ENCODE measurements at places on chromosomes 1 and 21.
A peak's percentile ranks its signal among the peaks of the same experiment; 100 is the strongest.

GRCh38 chr1:221910222-221910621, 168.3 kb upstream of the DUSP10 start:
- no peak for DNase-seq

DNA sequence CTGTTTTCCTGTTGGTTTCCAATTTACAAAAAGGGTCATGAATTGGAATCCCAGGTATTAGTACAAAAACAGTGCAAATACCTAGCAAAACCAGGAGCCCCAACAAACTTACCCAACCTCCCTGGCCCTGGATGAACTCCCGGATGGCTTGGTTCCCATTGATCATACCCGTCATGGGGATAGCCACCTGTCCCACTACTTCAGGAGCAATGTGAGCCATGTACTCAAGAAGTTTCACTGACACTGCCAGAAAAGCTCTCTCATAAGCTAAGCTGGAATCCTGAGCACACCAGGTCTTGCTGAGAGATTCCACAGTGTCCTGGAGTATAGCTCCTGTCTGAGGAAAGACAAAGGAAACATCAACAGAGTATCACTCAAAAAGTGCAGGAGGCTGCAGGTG, 5.7 kb downstream of the BCL2L15 start:
- no peak for DNase-seq

DNA sequence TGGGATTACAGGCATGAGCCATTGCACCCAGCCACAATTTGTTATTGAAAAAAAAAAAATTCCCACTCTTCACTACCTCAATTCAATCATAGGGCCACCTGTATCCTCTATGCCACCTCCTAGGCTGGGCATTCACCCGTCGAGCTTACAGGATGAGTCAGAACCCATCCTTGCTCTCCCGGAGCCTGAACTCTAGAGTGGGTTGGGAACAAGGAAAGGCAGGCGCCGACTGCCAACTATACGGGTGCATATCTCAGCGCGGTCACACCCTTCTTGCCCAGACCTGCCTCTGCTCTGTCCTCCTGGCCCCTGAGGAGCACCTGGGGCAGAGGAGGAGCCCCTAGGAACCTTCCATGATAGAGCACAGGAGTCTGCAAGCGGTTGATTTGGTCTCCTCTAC, 21.4 kb upstream of the LBR start:
- no peak for DNase-seq

DNA sequence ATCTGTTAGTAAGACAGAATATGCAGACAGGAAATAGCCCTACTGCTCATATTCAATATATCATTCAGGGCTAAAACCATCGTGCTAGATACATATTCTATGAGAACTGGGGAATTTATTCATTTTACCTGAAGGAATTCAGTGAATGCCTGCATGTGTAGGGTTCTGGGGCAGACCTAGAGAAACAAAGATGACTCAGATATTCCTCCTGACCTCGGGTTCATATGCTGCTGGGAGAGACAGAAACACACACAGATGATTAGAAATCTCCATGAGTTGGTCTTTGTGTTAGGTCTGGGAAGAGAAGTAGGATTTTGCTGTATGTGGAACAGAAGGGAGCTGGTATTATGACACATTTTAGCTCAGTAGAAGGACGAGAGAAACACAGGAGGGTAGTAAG, 176.5 kb upstream of the ST6GALNAC5 start:
- no peak for DNase-seq

DNA sequence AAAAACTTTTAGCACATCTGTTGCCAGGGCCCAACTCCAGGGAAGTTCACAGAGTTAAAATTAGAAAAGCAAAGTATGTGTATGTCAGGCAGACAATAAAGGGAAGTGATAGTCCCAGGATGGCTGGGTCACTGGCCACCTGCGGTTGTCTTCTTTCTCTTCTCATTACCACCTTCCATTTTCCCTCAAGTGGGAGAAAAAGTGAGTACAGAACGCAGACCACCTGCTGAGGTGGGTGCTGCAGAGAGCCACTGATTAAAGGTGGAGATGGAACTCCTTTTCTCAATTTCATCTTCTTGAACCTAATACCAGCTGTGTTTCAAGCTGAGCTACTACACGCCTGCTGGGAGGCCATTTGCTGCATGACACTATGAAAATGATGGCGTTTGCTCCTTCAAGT, 88.8 kb upstream of the PDE4B start:
- no peak for DNase-seq

DNA sequence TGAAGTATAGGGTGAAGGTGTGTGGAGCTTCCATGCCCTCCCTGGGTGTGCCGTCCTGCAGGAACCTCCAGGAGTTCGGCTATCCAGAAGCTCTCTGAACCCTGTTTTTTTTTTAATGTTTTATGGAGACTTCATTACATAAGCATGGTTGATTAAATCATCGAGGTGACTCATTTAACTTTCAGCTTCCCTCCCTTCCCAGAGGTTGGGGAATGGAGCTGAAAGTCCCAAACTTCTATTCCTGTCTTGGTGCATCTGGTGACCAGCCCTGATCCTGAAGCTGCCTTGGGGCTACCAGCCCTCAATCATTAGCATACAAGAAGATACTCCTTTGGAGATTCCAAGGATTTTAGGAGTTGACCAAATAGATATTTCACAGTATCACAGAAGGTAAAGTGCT, 9.5 kb downstream of the RRP15 start:
- DNase-seq, result no peak

- DNase-seq, result peak; percentile 6
Measured at GRCh38 chr1:184036517-184036949, 995 bp downstream of the COLGALT2 start.

DNA sequence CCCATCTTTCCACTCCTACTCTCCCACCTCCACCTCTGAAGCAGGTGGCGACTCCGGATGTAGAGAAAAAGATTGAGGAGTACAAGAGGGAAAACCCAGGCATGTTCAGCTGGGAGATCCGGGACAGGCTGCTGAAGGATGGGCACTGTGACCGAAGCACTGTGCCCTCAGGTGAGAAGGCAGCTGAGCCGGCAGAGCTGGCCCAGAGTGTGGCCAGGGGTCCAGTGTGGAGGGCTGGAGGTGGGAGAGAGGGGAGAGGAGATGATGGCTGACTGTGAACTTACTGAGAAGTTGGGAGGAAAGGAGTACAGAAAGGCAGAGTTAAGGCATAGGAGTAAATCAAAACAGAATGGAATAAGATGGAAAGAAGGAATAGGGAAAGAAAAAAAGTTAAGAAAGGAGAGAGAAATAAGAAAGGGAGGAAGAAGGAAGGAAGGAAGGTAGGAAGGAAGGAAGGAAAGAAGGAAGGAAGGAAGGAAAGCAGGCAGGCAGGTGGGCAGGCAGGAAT, 4.5 kb downstream of the PAX7 start:
- DNase-seq, result no peak

GRCh38 chr21:42988236-42988965, 14.0 kb downstream of the PKNOX1 start:
- DNase-seq, result no peak

GRCh38 chr1:87151500-87152421, 176.9 kb upstream of the LMO4 start:
- DNase-seq, result no peak

GRCh38 chr1:117499071-117499470, 106.8 kb upstream of the TENT5C start:
- DNase-seq, result no peak

GRCh38 chr1:81703391-81703755, 97.4 kb upstream of the ADGRL2 start:
- DNase-seq, result no peak

GRCh38 chr1:28244549-28245251, 8.8 kb downstream of the ATP5IF1 start:
- DNase-seq, result no peak

- DNase-seq, result no peak
Measured at GRCh38 chr1:119482517-119483425, 24.2 kb upstream of the HSD3B1 start.

- no peak for DNase-seq
Measured at GRCh38 chr1:227742738-227743715, 7.8 kb downstream of the SNAP47 start.

DNA sequence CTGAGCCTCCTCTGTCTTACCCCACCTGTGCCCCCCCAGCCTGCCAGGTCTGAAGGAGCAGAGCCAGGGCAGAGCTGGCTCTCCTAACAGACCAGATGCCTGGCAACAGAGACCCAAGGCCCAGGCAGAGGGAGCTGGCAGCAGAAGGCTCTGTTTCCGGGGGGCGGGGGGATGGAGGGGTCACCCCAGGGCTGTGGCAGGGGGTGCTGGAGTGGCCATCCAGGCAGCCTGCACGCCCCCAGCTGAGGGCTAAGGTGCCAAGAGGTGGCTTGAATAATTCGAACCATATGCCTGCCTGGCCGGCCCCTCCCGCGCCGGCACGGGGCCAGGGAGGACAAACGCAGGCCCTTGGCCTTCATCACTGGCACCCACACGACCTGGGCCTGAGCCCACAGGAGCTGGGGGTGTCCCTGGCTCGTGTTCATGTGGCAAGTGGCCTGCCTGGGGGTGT, 16.0 kb upstream of the PLEKHG5 start:
- DNase-seq, result no peak

DNA sequence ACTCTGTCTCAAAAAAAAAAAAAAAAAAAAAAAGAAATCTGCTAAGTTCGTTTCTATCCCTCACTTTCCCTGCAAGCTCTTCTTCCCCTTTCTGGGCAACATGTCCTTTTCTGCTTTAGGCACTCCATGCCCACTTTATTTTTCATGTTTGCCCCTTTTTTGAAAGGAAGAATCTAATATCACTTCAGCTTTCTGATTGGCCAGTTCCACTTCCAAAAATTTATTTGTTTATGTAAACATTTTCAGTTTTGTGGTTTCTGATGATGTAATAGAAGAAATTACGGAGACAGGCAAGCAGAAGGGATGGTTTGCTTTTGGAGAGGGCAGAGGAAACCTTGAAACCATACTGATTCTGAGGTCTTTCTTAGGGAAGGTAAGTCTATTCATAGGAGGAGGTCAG, 15.1 kb downstream of the IFNAR1 start:
- no peak for DNase-seq

- no peak for DNase-seq
Measured at GRCh38 chr1:3987669-3988235, 87.7 kb upstream of the C1orf174 start.

DNA sequence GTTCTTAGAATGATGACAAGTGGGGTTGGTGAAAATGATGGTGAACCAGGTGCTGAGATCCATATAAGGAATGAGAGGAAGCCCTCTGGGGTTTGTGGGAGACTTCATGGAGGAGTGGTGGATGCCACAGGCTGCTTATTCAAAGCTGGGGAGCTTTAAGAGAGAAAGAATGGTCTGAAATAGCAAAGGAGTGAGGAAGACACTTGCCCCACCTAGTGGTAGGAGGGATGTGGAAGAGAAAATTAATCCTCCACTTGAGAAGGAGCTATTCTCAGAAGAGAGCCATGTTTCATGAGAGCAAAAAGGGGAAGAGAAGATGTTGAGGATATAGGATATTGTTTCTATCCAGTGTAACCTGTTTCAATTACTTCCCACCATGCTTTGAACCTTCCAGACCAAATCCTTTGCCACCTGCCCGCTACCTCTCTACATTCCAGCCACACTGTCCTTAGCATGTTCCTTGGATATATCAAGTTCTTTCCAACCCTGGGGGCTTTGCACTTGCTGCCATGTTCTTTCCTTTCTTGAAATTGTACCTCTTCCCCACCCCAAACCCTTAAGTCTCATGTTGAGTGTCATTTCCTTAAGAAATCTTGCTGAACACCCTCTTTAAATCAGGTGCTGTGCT, 19.6 kb upstream of the ZNF648 start:
- DNase-seq, result peak; percentile 18

- no peak for DNase-seq
Measured at GRCh38 chr1:180236698-180237509, 6.8 kb downstream of the LHX4 start.

- DNase-seq, result no peak
Measured at GRCh38 chr21:18430341-18430740, 26.8 kb upstream of the TMPRSS15 start.

GRCh38 chr1:71351438-71351837, 270.6 kb upstream of the ZRANB2 start:
- DNase-seq, result no peak

GRCh38 chr1:170800812-170801211, 134.5 kb upstream of the MROH9 start:
- DNase-seq, result no peak

DNA sequence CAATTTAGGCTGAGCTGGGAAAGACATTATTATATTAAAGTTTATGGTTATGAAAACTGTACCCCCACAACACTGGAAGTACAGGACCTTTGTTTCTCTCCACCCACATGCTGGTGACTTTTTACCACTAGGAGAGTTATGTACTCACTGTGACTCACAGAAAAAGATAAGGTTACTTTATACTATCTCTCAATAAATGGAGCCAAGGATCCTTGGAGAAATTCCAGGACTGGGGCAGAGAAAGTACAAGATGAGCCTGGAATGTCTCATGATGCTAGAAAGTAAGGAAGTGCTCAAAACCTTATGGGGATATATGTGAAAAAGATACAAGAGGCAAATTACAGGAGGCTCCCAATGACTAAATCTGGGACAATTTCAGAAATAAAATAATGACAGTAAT, 63.9 kb upstream of the C1orf105 start:
- no peak for DNase-seq

GRCh38 chr21:39332175-39332574, 16.7 kb downstream of the HMGN1 start:
- DNase-seq, result no peak

- DNase-seq, result no peak
Measured at GRCh38 chr1:52102336-52103013, 39.4 kb upstream of the ZFYVE9 start.

DNA sequence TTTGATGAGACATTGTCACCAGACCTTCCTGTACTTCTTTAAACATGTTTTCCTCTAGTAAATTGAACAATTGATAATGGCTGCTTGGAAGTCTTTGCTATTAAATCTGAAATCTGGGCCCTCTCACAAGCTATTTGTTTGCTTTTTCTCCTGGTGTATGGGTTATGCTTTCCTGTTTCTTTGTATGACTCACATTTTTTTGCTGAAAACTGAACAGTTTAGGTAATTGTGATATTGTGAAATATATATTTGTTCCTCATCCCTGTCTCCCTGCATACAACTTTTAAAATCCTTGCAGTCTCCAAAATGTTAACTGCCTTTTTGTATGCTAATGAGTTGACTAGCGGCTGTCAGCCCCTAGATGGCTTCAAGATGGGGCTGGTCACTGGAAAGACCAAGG, 61.6 kb downstream of the MAP3K21 start:
- DNase-seq, result no peak

GRCh38 chr1:37556712-37557196, at the start of gene DNALI1:
TSS of gene DNALI1 (plus strand) at chr1:37556940. CDS start at chr1:37556995, 55 bp downstream.
- no peak for DNase-seq

DNA sequence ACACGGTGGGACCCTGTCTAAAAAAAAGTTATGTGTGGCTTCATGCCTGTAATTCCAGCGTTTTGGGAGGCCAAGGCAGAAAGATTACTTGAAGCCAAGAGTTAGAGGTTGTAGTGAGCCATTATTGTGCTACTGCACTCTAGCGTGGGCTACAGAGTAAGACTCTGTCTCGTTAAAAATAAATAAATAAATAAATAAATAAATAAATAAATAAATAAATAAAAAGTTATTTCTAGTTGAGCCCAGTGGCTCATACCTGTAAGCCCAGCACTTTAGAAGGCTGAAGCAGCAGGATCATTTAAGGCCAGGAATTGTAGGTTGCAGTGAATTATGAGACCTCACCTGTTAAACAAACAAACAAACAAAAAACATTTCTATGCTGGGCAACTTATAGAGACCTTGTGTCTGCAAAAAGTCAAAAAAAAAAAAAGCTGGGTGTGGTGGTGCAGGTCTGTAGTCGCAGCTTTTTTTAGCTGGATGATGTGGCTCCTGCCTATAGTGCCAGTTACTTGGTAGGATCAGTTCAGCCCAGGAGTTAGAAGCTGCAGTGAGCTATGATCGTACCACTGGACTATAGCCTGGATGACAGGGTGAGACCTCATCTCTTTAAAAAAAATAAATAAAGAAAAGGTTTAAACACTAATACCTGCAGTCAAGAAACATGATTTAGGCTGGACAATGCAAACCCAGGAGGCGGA, 25.6 kb downstream of the GON4L start:
- no peak for DNase-seq
